ENCODE measurements at places on chromosomes 3 and 15.
A peak's percentile ranks its signal among the peaks of the same experiment; 100 is the strongest.

- DNase-seq = no peak
Observed at GRCh38 chr3:187610981-187611511, 59.1 kb downstream of the SST start.

DNA sequence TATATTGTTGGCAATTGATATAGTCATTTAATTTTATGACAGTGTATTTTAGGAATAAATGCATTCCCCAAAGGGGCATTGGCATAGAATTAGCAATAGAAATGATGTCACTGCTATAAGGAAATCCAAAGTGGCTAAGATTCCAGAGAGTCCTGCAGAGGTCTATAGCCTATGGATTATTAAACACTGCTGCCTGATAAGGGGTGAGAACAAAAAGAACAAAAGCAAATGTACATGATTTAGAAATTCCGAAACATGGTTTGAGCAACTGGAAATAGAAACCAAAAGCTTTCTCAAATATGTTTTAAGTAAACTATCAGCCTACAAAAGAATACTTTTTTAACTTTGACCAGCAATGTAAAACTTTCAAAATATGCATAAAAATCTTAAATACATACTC lies 280.1 kb upstream of the RASGRP1 start:
- no peak for DNase-seq

- no peak for DNase-seq
Observed at GRCh38 chr3:23115171-23115877, 87.8 kb upstream of the UBE2E2 start.

DNA sequence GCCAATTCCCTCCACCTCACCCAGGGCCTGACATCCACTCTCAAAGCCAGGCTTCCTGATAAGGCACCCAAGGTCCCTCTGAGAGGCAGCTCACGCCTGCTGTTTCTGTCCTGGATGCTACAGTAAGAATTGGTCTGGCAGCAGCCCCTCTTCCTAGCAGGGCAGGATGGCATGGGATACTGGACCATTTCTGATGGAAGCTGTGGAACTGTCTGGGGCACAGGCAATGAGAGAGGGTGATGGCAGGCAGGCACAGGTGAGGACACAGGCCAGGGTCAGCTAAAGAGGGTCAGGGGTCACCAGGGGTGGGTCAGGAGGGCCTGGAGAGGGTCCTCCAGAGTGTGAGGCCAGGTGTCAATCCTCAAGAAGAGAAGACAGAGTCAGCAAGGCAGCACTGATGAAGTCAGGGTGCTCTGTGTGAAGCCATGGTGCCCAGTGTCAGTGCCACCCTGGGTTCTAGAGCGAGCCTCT lies 41.9 kb upstream of the SLC41A3 start:
- no peak for DNase-seq

- DNase-seq = no peak
Observed at GRCh38 chr15:99181545-99181971, 67.8 kb downstream of the TTC23 start.

DNA sequence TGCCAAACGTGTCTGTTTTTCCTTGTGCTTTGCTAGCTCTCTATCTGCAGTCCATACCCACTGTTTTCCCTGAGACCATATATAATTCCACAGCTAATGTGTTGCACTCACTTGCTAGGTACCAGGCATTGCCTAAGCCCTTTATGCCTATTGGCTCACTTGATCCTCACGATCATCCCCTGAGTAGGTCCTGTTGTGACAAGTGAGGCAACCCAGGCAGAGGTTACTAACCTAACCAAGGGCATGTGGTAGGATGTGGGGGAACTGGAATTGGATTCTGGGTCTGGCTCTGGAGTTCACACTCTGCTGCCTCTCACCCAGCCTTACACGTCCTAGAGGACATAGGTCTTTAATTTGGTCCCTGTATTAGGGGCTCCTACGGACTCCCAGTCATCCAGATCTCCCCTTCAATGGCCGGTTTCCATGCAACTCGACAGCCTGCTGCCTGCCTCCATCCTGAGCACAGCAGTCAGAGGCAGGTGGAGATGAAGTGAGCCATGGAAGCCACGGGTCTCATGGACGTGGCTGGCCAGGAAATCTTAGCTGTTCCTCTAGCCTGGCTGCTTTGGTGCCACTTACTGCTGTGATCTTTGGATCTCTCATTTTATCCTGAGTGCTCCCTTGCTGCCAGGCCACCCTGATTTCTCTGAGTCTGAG lies 38.9 kb upstream of the MYZAP start:
- DNase-seq = no peak

- DNase-seq = no peak
Observed at GRCh38 chr3:138472141-138472825, 37.9 kb downstream of the ESYT3 start.

DNA sequence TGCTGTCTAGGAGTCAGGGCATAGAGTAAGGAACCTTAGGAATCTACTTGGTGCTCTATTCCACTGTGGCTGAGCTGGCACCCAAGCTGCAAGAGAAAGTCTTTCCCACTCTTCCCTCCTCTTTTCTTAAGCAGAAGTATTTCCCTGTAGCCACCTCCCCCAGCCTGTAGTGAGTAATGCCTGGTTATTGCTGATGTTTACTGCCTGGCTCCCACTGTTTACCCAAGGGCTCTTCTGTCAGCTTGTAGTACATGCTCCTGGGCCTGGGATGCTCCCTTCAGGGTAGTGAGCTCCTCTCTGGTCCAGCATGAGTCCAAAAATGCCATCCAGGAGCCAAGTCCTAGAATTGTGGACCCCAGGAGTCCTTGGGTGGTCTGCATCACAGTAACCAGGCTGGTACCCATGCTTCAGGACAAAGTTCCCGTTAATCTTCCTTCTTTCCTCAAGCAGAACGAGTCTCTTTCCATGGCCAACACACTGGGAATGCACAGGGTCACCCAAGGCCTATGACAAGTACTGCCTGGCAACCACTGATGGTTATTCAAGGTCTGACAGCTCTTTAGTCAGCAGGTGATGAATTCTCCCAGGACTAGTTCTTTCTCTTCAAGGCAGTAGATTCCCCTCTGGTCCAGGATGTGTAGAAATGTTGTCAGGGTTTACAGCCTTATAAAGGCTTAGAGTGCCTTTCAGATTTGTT lies 17.6 kb downstream of the GALK2 start:
- no peak for DNase-seq

- DNase-seq = peak; percentile 43
Observed at GRCh38 chr15:70066447-70066846, 31.3 kb downstream of the TLE3 start.

GRCh38 chr3:145089337-145089736 lies 1071.6 kb downstream of the PLOD2 start:
- DNase-seq = no peak

DNA sequence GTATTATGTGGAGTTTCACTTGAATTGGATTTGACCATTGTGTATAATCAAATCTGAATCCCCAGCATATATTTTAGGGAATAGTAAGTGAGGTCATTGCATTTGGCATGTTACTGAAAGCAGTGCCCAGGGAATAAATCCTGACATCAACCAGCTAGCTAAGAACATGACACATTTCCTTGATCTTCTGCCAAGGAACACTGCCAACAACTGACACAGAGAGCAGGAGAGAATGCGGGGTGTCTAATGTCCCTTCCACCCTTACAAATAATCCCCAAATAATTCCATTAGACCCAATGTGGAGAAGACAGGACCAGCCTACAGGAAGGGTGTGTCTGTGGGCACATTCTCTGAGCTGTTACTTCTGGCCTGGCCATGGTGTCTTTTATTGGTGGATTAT lies 30.6 kb upstream of the UBE3A start:
- peak; percentile 10 for DNase-seq

- DNase-seq = no peak
Observed at GRCh38 chr3:145620002-145620401, 541.0 kb downstream of the PLOD2 start.

DNA sequence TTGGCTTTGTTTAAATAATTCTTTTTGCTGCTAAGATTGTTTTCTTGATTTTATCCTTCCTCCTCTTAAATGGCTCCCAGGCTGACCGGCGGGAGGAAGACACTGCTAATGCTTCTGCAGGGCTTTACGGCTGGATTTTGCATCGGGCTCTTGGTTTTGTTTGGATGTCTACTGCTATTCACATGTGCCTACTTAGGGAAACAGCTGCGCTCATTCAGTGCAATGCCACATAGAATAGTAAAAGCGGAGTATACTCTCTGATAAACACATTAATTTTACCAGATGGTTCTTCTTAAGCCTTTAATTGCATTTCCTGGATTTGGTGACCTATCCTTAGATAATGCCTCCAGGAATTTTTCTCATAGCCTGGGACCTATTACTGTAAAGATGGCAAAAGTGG lies 146.6 kb downstream of the THSD4 start:
- no peak for DNase-seq

DNA sequence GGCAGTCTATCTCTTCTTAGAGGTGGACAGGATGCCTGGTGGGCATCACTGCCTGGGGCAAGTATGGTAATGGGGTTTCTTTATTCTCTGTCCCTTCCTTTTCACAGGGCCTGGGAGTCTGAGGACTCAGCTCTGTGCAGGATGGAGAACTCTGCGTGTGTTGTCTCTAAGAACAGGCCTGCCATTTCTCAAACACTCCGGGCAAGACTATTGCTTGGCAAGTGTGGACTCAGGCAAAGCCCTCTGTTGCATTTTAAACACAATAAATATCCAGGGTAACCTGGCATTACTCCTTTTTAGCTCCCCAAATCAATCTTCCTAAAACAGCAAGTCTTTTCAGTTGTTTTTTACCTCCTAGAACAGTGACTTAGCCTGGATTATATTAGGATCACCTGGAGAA lies 185.1 kb upstream of the ROPN1 start:
- no peak for DNase-seq

- DNase-seq = no peak
Observed at GRCh38 chr3:177751770-177752169, 554.5 kb upstream of the TBL1XR1 start.

- DNase-seq = peak; percentile 56
Observed at GRCh38 chr15:90336705-90337141, 15.4 kb upstream of the ZNF774 start.

DNA sequence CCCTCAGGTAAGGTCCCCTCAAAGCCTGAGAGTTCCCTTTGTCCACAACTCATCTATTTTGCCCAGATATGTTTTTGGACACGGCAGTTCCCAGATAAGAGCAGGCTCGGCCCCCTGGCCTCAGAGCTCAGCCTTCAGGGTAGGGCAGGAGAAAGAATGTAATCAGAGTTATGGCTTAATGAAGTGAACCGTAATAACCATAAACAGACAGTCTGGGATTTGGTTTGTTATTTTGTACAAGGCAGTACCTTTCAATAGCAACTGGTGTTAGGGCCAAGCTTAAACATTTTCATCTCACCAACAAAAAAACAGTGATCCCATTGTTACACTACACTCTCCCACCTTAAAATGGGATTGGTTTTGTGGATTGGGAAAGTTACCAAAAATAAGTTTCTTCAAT lies 12.2 kb upstream of the ALDH1A3 start:
- no peak for DNase-seq

DNA sequence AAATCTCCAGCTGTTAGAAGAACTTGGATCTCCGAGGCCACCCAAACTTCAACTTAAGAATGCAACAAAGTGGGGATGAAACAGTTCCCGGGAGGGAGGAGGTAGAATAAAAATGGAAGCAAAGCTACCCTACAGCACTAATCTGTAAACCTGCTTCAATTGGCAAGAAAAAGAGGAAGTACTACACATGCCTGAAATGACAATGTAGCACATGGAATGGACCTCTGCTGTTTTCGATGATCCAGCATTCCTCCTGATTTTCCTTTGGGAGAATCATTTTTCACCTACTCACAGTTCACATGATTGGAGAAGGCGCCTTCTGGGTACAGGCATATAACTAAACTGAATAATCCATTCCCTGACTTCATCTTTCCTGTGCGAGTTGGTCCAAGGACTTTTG lies 1081.5 kb downstream of the FHIT start:
- no peak for DNase-seq

DNA sequence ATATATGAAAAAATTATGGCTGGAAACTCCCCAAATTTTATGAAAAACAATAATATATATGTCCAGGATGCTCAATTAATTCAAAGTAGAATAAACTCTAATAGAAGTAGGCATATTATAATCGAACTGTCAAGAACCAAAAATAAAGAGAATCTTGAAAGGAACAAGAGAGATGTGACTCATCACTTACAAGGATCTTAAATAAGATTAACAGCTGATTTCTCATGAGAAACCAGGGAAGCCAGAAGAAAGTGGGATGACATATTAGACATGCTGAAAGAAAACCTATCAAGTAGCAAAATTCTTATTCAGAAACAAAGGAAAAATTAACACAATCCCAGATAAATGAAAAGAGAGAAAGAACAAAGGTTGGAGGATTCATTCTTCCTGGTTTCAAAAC lies 66.8 kb downstream of the FAIM start:
- no peak for DNase-seq

DNA sequence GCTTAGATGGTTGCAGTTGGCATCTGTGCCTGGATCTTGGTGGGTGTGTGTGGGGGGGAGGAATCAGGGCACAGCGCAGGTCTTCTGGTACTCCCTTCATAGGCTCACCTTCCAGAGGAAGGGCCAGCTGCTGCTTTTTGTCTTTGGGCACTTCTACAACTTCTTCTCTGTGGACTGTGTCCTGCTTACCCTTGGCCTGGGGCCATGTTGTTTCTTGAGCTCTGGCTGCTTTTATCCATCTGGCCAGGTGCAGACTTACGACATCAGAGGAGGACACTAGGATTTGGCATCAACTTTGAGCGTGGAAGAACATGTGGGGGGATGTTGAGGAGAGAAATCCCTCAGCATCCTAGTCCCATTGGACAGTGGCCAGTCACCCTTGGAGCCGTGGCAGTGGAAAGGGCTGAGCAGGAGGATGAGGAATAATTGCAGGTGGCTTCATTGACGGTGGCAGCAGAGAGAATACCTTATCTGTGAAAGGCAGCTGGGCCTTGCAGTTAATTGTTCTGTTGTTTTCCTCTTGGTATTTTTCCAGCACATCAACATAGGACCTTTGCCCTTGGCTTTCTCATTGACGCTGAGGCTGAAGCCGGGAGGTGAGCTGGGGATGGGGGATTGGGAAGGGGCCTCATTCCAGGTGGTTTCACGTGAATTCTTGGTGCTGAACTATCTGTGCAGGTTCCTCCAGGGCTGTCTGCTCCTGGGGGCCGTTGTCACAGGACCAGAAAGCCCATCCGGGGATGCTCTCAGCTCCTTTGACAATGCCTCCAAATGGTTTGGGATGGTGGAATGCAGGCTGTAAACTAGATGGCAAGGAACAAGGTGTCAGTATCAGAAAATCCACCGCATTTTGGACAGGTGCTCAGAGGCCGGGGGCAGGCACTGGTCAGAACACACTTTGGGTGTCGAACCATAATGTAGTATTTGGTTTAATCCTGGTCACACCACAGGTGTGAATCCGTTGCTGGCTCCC lies 9.7 kb downstream of the EPHB1 start:
- DNase-seq = no peak

Measured in skeletal muscle cell (primary cell).